ENCODE measurements at places on chromosomes 12 and 14.

DNA sequence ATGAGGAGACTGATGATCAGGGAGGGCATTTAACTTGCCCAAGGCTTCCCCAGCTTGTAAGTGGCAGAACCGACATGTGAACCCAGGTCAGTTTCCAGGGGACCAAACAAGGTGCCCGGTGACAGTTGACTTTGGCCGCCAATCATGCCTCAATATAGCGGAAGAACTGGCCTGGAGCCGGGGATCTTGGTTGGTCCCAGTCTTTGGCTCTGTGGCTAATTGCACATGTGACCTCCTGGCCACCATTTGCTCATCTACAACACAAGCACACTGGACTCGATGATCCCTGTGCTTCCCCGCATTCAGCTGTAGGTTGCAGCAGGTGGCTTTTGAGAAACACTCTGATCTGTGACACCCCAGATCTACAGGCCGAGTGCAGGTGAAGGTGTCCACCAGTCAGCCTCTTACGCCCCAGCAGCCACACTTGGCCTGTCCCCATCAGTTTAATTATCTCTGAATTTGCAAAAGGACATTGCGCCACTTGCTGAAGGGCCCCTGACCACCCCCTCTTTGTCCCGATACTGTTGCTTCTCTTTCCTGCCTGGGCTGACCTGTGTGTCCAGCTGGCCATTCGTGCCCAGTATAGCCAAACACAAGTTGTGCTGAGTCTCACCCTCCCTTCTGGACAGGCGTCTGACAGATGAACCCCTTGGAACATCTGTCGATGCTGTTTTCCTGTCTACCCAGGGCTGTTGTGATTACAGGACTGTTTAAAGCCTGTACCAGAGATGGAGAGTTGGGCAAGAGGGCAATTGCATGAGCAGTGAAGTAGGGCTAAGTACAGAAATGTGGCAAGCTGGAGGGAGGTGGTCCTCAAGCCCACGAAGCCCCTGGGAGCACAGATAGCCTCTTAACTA lies 14.1 kb downstream of the ACACB start:
- no peak for DNase-seq

DNA sequence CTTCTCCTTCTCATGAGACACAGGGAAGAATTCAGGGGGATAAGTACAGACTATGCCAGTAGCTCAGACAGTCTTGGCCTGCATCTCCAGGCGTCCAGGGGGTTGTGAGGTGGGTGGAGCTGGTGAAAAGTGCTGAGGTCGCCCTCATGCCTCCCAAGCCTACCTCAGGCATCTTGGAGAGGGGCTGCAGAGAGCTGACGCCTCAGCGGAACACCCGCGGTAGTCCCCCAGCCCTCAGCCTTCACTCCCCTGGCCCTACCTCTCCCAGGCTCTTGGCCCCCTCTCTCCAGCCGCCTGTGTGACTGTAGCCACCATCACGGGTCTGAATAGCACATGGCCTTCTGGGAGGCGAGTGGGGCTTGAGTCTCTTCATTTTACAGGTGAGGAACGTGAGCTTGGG lies 59.8 kb upstream of the DLK1 start:
- DNase-seq: no peak

DNA sequence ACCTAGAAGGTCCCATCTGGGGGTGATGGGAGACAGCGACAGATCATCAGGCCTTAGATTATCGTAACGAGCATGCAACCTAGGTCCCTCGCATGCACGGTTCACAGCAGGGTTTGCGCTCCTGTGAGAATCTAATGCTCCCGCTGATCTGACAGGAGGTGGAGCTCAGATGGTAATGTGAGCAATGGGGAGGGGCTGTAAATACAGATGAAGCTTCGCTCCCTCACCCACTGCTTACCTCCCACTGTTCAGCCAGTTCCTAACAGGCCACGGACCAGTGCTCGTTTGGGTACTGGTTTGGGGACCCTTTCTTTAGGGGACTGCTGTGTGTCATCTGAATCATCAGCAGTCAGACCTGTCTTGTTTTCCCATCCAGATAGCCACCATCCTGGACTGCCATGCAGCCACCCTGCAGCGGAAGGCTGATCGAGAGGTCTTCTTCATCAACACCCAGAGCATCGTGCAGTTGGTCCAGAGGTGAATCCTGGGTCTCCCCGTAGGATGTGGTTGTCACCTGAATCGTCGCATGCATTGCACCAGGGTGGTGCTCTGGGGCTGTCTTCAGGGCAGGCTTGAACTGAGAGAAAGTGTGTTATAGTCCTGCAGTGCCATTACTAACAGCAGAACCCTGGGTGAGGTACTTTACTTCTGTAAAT lies 96.2 kb downstream of the ACACB start:
- no peak for DNase-seq

DNA sequence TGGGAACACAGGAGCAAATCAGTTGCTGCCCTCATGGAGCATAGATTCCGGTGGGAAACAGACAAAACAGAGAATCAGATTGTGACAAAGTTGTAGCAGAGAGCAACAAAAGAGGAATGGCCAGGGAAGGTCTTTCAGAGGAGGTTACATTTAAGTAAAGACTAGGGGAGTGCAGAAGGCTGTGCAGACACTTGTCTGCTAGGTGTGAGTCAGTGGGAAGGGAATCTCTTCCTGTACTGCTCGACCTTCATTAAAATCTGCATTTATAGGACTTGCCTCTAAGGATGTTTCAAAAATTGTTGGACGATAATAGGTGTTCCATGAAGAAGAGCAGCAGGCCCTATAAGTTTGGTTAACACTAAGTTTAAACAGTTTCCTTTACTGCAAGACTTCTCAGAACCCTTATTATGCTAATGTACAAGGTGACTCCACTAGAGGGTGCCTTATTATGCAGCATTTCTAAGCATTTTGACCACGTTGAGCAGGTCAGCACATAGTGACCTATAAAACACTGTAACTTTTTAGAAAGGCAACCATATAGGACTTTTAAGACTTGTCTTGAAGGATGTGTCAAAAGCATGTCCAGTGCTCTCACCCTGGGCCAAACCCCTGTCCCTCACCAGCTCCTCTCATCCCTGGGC lies 91.8 kb upstream of the RIC8B start:
- peak; percentile 19 for DNase-seq

DNA sequence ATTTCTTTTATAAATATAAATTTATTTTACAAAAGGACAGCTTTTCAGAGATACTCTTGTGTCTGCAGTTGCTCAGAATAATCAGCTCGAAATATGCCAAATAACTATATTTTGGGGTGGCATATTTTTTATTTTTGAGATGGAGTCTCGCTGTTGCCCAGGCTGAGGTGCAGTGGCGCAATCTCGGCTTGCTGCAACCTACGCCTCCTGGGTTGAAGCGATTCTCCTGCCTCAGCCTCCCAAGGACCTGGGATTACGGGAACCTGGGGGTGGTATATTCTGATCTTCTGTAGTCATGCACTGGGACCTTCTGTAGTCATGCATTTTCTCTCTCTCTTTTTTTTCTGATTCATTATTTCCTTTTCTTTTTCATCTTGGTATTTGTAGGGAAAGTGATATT lies 135.0 kb upstream of the AMIGO2 start:
- DNase-seq: no peak
